ENCODE measurements at places on chromosomes 4 and X. TPM values are rescaled to one million over a fixed set of nuclear protein-coding genes. Genes with fewer than 3 reads are reported as not detected.

DNA sequence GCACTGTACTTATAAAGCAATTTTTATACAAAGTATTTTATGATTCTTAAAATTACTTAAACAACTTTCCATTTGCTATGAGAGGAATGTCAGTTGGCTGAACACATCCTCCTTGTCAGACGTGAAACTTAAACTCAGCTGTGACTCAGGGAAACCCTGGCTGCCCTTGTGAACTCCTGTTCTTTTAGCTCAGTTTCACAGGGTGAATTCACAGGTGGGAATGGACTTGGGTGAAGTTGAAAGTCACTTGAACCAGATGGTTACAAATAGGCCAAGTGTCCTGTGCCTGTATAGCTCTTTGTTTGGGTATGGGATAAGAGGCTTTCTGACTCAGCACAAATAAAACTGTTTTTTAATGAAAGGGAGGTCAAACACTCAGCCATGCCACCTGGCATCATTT is 67.4 kb upstream of the FAM47B start:
- DNase-seq = no peak
- H3K27me3 ChIP-seq = no peaks in the 10 kb centered on the region
- no peaks in the 10 kb centered on the region for H3K4me1 ChIP-seq
- no peak overlapping the region for H3K27ac ChIP-seq
- H3K4me3 ChIP-seq = no peak overlapping the region

The MMGT1 gene
- 9.9 TPM for polyA plus RNA-seq

GRCh38 chr4:2812612-2813354 is 19.9 kb downstream of the SH3BP2 start:
- H3K36me3 ChIP-seq = peaks cover 12% of the 10 kb centered on the region
- DNase-seq = no peak
- H3K4me1 ChIP-seq = peaks cover 85% of the 10 kb centered on the region
- peak overlapping the region; percentile 97 for H3K4me3 ChIP-seq

The BMPR1B gene
- not detected for polyA plus RNA-seq

GRCh38 chrX:131917588-131917987 is 105.5 kb upstream of the STK26 start:
- no peaks in the 10 kb centered on the region for H3K4me1 ChIP-seq
- no peak overlapping the region for H3K4me3 ChIP-seq
- no peaks in the 10 kb centered on the region for H3K27me3 ChIP-seq
- H3K36me3 ChIP-seq = no peaks in the 10 kb centered on the region

All from naive B cell (primary cell).